Fibroblast of villous mesenchyme (primary cell): ENCODE measurements at places on chromosomes 16 and 17.

- no peak for DNase-seq
Measured at GRCh38 chr17:67056746-67057490, 12.6 kb downstream of the CACNG1 start.

DNA sequence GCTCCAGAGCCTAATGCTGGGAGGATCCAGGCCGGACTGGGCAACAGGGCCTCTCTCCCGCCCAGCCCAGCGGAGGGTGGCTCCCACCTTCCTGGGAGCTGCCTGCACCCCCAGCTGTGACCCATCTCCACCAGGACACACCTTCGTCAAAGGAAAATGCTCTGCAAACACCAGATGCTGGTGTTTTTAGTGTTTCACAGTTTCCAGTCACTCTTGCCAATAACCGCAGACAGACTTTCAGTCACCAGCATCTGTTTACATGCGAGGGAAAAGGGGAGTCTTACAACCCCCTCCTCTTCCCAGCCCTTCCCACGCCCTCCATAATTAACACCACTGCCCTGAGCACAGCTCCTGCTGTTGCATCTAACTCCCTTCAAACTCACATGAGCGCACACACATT, 25.3 kb downstream of the KLHDC4 start:
- DNase-seq: peak; percentile 75

- peak; percentile 74 for DNase-seq
Measured at GRCh38 chr16:28974007-28974436, 556 bp upstream of the SPNS1 start.

DNA sequence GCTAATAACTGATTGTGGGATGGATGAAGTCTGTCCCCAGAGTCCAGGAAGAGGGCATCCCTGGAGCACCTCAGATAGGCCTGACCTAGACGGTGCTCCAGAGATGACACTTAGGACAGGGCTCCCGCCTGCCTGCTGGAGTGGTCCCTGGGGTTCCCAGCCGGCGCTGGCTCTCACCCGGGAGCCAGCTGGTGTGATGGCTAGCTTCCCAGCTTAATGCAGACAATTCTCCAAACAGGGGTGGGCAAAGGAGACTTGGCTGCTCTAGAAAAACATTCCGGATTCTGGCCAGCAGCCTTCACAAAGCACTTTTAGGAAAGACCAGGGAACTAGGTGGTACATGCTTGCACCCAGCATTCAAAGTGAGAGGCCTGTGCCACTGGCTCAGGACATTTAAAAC, 18.6 kb downstream of the ACE start:
- DNase-seq: no peak

- DNase-seq: no peak
Measured at GRCh38 chr17:27157297-27157696, 136.6 kb upstream of the WSB1 start.

- DNase-seq: peak; percentile 70
Measured at GRCh38 chr17:12730931-12731521, 58.3 kb upstream of the ARHGAP44 start.
